ENCODE measurements at places on chromosomes 4 and X.

- H3K4me1 ChIP-seq, result no peaks in the 10 kb centered on the region
- no peaks in the 10 kb centered on the region for H3K36me3 ChIP-seq
- H3K27me3 ChIP-seq, result no peaks in the 10 kb centered on the region
- DNase-seq, result no peak
These were observed 133.2 kb downstream of the ZAR1 start for GRCh38 chr4:48623182-48623780.

DNA sequence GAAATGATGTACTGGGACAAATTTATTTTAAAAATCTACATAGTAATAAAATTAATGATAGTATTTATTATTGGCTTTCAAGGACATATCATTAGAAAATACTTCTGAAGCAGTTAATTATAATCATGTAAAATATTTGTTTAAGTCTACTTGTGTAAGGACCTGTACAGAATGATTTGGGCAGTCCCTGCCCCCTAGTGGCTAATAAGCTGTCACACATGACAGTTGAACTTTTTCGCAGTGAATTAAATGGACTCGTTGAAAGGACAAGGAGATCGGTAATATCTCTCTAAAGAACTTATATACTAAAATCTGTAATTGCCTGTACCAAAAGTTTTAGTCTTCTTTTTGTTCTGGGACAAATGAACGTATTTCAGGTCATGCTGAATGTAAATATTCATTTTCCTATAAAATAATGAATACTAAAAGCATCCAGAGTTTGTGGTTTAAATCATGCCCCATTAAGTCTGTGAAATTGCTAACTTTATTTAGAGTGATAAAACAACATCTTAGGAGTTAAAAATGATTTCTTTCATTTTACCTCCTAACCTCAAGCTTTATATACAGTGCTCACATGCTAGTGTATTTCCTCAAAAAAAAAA is 13.6 kb downstream of the EXOC1 start:
- peaks cover 2% of the 10 kb centered on the region for H3K36me3 ChIP-seq
- H3K4me3 ChIP-seq, result no peak overlapping the region
- no peak for DNase-seq
- H3K27ac ChIP-seq, result no peak overlapping the region
- H3K4me1 ChIP-seq, result no peaks in the 10 kb centered on the region

GRCh38 chr4:97139791-97140190 is 1003.5 kb downstream of the STPG2 start:
- H3K27me3 ChIP-seq, result no peaks in the 10 kb centered on the region
- no peak overlapping the region for H3K4me3 ChIP-seq
- no peaks in the 10 kb centered on the region for H3K4me1 ChIP-seq
- DNase-seq, result no peak
- H3K36me3 ChIP-seq, result no peaks in the 10 kb centered on the region

DNA sequence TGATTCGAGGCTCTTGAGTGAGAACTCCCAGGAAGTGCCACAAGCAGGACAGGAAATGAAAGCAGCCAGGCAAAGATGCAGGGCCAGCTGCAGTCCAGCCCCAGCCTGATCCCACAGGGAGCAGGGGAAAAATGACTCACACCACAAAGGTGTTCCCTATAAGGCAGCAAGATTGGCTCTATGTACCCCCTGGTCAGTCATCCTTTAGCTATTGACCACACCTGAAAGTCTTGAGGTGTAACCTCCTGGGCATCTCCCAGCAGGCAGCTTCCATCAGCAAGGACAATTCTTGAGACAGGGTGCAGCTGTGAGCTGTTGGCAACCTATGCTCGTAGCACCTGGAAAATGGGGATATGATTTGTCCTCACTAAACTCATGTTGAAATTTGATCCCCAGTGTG is 27.9 kb upstream of the EXOC1L start:
- no peaks in the 10 kb centered on the region for H3K27me3 ChIP-seq
- H3K4me1 ChIP-seq, result no peaks in the 10 kb centered on the region
- H3K36me3 ChIP-seq, result no peaks in the 10 kb centered on the region
- DNase-seq, result no peak
- H3K27ac ChIP-seq, result no peak overlapping the region

DNA sequence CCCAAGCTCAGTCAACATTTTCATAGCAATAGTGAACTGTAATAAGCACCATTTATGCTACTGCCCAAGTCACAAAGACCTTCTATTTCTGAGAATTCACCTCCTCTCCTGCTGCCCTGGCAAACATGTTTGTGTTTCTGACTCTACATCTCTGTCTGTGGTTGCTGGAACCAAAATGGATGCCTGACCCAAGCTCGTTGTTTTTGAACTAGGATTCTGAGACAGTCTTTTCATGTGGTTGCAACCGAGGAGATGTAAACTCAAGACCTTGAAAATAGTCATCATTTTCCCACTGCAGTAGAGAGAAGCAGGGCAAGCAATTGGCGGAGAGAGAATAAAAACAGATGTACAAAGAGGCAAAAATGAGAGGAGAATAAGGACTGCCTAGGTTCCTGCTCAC is 160.2 kb downstream of the RAB28 start:
- no peak for DNase-seq
- peaks cover 3% of the 10 kb centered on the region for H3K4me1 ChIP-seq
- no peak overlapping the region for H3K4me3 ChIP-seq
- H3K27ac ChIP-seq, result no peak overlapping the region
- H3K27me3 ChIP-seq, result no peaks in the 10 kb centered on the region

DNA sequence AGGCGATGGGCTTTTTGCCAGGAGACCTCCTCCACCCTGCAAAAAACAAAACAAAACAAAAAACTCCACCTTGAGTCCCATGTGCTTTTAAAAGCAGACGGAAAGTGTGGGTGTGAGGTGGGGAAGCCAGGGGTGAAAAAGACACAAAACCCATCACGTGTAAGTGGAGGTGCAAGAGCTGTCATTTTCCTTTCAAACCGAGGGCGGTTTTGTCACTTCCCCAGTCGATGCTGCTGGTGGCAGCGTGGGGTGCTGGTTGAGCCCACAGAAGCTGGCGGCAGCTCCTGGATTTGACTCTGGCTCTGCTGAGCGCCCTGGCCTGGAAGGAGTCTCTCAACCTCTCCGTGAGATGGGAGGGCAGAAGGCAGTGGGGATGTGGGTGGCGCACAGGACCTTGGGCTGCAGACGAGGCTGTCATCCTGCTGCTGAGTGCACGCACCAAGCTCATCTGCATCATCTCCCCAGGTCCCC is 110.0 kb downstream of the PSAPL1 start:
- no peak overlapping the region for H3K4me3 ChIP-seq
- no peak for DNase-seq
- peaks cover 6% of the 10 kb centered on the region for H3K4me1 ChIP-seq
- no peaks in the 10 kb centered on the region for H3K36me3 ChIP-seq

DNA sequence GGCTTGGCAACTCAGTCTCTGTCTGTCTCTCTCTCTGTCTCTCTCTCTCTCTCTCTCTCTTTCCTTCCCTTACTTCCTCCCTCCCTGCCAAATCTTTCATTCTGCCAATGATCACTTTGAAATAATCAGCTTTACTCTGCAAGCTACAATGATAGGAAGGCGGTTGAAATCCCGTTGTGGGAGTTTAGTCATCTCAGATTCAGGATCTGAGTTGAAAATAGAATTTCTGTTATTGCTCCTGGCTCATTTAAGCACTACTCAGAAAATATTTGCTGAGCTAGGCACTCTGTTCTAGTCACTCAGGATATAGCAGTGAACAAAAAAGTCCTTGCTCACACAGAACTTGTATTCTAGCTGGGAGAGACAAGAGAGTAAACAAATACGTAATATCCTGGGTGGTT is 56.3 kb upstream of the DCTD start:
- H3K4me1 ChIP-seq, result no peaks in the 10 kb centered on the region
- no peaks in the 10 kb centered on the region for H3K36me3 ChIP-seq
- H3K4me3 ChIP-seq, result no peak overlapping the region
- H3K27me3 ChIP-seq, result no peaks in the 10 kb centered on the region

DNA sequence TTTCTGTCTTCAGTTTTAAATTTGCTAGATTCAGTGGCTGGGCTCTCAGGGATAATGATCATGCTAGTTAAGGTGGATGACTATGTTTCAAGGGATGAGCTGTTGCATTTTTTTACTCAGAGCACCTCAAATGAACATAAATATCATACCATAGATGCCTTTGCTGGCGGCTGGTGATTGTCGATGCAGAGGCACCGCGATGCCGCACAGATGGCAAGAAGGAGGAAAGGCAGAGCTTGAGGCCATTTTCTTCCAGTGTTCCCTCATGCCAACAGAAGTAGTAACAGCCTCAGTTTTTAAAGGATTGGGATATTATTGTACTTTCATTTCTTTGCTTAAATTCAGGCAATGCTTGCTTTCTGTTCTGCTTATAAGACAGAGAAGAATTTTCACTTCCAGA is 654.7 kb upstream of the IGFBP7 start:
- no peaks in the 10 kb centered on the region for H3K27me3 ChIP-seq
- no peak for DNase-seq
- no peak overlapping the region for H3K4me3 ChIP-seq

- H3K36me3 ChIP-seq, result no peaks in the 10 kb centered on the region
- H3K4me3 ChIP-seq, result no peak overlapping the region
These were observed 36.7 kb downstream of the PJA1 start for GRCh38 chrX:69128588-69128987.

DNA sequence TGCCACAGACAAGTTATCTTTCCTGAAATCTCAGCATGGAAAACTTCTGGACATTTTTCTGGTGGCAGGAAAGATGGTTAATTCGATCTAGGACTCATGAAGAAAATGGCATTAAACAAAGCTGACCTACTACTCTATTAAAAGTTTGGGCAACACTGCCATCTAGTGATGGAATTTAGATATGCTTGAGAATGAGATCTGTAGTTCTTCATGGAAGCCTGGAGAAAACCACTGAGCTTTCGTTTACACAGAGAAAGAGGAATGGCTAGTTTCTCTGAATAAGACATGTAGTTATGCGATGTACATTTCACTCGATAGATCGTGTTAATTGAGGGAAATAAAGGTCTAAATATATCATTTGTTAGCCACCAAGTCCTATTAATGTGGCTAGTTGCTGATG is 51.7 kb upstream of the CHRDL1 start:
- no peak for DNase-seq
- no peaks in the 10 kb centered on the region for H3K27me3 ChIP-seq
- no peaks in the 10 kb centered on the region for H3K36me3 ChIP-seq
- no peak overlapping the region for H3K4me3 ChIP-seq
- H3K27ac ChIP-seq, result no peak overlapping the region

DNA sequence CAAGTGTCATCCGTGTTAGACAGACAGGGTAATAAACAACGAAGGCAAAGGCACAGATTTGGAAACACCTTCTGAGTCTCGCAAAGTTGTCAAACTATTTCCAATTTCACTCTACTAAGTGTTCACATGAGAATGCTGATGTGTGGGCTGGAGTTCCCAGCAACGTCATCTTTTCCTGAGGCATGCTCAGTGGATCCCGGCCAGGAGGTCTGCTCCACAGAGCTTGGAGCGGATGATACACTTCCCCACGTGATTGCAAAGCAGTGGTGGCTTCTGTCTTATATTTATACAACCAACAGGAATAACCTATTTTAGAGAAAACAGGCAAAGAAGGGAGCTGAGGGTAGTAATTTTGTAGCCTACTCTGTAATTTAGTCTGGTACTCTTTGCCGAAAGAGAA is 40.1 kb upstream of the PDK3 start:
- no peak overlapping the region for H3K4me3 ChIP-seq
- H3K36me3 ChIP-seq, result no peaks in the 10 kb centered on the region
- DNase-seq, result no peak
- H3K4me1 ChIP-seq, result no peaks in the 10 kb centered on the region
- no peaks in the 10 kb centered on the region for H3K27me3 ChIP-seq

DNA sequence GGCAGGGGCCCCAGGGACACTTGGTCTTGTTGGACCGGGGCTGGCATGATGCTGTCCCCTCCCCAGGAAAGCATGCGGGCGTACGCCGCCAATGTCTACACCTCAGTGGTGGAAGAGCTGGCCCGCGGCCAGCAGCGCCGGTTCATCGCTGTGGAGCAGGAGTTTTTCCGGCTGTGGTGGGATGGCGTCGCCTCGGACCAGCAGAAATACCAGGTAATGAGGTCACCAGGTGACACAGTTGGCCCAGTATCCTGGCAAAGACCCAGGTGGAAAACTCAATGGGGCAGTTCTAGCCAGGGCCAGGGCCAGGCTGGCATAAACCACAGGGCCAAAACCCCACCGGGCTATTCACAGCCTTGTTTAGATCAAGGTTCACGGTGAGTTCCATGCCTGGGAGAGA is 1.5 kb downstream of the MAN2B2 start:
- peaks cover 3% of the 10 kb centered on the region for H3K27me3 ChIP-seq
- H3K27ac ChIP-seq, result no peak overlapping the region
- DNase-seq, result no peak
- peaks cover 2% of the 10 kb centered on the region for H3K36me3 ChIP-seq

Measured in iPS DF 6.9 (cell line).